ENCODE measurements at places on chromosomes 2 and 18. TPM values are rescaled to one million over a fixed set of nuclear protein-coding genes. Genes with fewer than 3 reads are reported as not detected.

Gene KCNG2
- total RNA-seq: not detected

Gene RGPD4
- total RNA-seq: not detected

Gene RASGRP3
- 6.7 TPM for total RNA-seq

Gene PMAIP1
- 47.8 TPM for total RNA-seq

Gene AQP12A
- total RNA-seq: not detected

Gene ALPP
- 0.03 TPM for total RNA-seq

Gene ARHGAP25
- 0.51 TPM for total RNA-seq

Gene ACMSD
- not detected for total RNA-seq

Gene NLRC4
- total RNA-seq: not detected

Gene PTPN2
- 48.9 TPM for total RNA-seq

Gene DSC1
- total RNA-seq: not detected

Gene SLC23A3
- total RNA-seq: 0.86 TPM

Gene OSBPL6
- total RNA-seq: 3.8 TPM

Data from Daoy (cell line).